ENCODE measurements at places on chromosomes 1 and 21. TPM values are rescaled to one million over a fixed set of nuclear protein-coding genes. Genes with fewer than 3 reads are reported as not detected.
A peak's percentile ranks its signal among the peaks of the same experiment; 100 is the strongest.

GRCh38 chr1:209208648-209209047 lies 374.9 kb upstream of the CAMK1G start:
- H3K27me3 ChIP-seq = no peaks in the 10 kb centered on the region
- no peaks in the 10 kb centered on the region for H3K36me3 ChIP-seq
- no peak overlapping the region for H3K27ac ChIP-seq
- H3K4me1 ChIP-seq = no peaks in the 10 kb centered on the region
- no peak overlapping the region for H3K4me3 ChIP-seq

DNA sequence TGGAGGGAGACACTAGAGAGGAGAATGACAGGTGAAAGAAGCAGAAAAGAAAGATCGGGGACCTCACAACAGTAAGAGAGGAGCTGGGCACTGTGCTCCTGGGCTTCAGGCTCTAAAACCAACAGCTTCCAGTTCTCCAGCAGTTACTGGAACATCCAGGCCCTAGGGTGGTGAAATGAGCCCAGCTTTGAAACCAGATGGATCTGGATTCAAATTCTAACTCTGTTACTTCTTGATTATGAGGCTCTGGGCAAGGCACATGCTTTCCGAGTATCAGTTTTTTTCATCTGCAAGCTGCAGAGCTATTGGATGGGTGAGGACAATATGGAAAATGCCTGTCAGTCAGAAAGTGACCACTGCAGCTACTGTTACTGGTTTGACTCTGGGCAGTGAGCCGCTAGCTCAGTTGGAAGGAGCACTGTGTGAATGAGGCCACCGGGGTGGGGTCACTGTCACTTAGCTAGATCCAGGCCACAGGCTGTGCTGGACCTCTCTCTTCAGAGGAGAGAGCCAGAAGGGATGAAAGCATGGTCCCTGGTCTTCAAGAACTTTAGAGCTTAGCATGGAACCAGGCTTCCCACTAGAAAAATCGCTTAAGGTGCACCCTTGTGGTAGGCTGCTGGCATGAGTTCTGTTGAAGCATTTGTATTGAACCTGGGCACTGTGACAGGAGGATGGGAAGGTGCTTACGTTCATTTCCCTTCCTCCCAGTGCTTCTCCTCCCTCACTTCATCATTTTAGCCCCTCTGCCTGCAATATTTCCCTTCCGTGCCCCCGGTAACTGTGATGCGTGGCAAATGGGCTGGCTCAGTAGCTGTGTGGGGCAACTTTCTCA lies 12.2 kb downstream of the PLEKHO1 start:
- H3K27ac ChIP-seq = peak overlapping the region; percentile 91
- peaks cover 17% of the 10 kb centered on the region for H3K4me1 ChIP-seq
- peak overlapping the region; percentile 38 for H3K4me3 ChIP-seq
- DNase-seq = no peak
- peaks cover 35% of the 10 kb centered on the region for H3K36me3 ChIP-seq

The ADAM30 gene
- not detected for total RNA-seq

The DYNLT5 gene
- 2.4 TPM for total RNA-seq

The MPL gene
- total RNA-seq = 0.35 TPM

- no peak overlapping the region for H3K4me3 ChIP-seq
- no peaks in the 10 kb centered on the region for H3K36me3 ChIP-seq
- no peak for DNase-seq
Observed at GRCh38 chr1:191901651-191902050, 256.6 kb upstream of the RGS18 start.

- no peaks in the 10 kb centered on the region for H3K27me3 ChIP-seq
- no peak for DNase-seq
- H3K27ac ChIP-seq = no peak overlapping the region
- no peaks in the 10 kb centered on the region for H3K36me3 ChIP-seq
- H3K4me1 ChIP-seq = peaks cover 4% of the 10 kb centered on the region
Observed at GRCh38 chr1:180555411-180555810, 3.4 kb upstream of the OVAAL start.

DNA sequence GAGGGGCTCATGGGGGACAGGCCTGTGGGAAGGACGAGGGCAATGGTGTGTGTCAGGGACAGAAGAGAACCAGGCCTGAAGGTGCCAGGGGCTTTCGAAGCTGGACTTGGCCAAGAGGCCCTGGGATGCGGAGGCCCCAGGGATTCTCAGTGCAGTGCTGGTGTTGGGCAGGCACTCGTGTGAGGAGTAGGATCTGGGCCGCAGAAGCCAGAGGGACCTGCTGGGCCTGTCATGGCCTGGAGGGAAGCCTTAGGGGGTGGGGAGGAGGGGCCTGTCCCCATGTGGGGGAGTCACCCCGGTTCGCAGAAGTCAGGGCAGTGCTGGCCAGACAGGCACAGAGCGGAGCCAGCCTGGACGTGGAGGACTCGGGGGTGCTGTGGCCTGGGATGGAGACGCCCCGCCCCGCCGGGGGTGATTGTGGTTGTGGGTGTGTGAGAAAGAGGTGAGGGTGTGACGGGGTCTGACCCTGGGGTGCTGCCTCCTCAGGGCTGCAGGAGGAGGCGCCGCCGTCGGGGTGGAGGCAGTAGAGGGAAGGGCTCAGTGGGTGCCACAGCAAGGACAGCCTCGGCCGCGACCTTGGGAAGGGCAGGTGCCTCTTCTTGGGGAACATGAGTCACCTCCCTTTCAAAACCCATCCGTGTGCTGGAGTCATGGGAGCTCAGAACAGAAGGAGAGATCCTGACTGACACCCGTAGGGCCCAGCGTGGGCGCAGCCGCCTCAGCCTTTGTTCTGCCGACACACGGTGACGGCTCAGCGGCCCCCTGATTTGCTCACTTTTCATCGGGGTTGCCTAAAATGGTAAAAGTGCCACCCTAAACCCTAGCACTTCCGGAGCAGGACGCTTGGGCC lies 33.9 kb downstream of the FAAP20 start:
- no peaks in the 10 kb centered on the region for H3K4me1 ChIP-seq
- H3K36me3 ChIP-seq = no peaks in the 10 kb centered on the region
- H3K27ac ChIP-seq = no peak overlapping the region
- no peaks in the 10 kb centered on the region for H3K27me3 ChIP-seq
- no peak for DNase-seq
- no peak overlapping the region for H3K4me3 ChIP-seq

- no peaks in the 10 kb centered on the region for H3K27me3 ChIP-seq
- DNase-seq = no peak
- H3K4me3 ChIP-seq = no peak overlapping the region
Observed at GRCh38 chr21:15676935-15677334, 52.8 kb upstream of the USP25 start.

DNA sequence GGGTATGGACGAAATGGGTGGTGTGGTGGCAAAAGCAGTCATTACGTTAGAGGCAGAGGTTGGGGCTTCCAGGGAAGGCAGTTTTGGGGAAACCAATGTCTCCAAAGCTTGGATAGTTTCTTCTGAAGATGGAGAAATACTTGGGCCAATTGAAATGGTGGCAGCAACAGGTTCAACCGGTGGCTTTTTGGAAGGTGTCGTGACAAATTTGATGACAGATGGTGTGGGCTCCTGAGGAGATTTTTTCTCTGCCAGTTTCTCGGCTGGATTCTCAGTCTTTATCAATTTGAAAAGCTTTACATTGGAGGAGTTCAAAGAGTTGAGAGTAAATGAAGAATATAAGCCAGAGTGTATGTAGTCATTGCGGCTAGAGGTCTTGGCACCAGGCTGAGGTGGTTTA lies 11.5 kb downstream of the ELK4 start:
- no peaks in the 10 kb centered on the region for H3K27me3 ChIP-seq
- peaks cover 12% of the 10 kb centered on the region for H3K4me1 ChIP-seq
- no peak overlapping the region for H3K4me3 ChIP-seq
- H3K27ac ChIP-seq = no peak overlapping the region

DNA sequence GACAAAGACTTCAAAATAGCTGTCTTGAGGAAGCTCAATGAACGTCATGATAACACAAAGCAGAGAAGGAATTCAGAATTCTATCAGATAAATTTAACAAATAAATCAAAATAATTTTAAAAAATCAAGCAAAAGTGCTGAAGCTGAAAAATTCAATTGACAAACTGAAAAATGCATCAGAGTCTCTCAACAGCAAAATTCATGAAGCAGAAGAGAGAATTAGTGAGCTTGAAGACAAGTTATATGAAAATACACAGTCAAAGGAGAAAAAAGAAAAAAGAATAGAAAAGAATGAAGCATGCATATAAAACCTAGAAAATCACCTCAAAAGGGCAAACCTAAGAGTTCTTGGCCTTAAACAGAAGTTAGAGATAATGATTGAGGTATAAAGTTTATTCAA lies 21.0 kb upstream of the UHMK1 start:
- H3K4me3 ChIP-seq = no peak overlapping the region
- no peaks in the 10 kb centered on the region for H3K27me3 ChIP-seq
- H3K4me1 ChIP-seq = no peaks in the 10 kb centered on the region
- no peak for DNase-seq

- no peaks in the 10 kb centered on the region for H3K36me3 ChIP-seq
- peaks cover 3% of the 10 kb centered on the region for H3K27me3 ChIP-seq
- H3K4me1 ChIP-seq = no peaks in the 10 kb centered on the region
- H3K4me3 ChIP-seq = no peak overlapping the region
- no peak for DNase-seq
Observed at GRCh38 chr1:31417148-31417547, 4.1 kb downstream of the SERINC2 start.

The ZBTB8B gene
- not detected for total RNA-seq

DNA sequence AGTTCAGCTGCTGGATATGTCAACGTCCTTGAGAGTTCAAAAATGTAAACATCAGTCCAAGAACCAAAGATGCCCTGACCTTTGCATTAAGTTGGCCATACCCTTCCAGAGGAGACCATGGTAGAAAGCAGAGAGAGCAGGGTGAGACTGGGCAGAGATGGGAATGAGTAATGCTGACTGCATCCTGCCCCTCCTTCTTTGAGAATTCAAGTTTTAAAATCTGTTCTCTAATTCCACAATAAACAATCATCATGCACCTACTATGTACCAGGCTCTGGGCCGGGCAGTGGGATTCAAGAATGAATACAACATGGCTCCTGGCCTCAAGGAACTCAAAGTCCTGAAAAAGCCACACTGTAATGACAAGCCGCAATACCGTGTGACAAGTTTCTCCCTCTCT lies 3.9 kb upstream of the HAO2 start:
- no peak for DNase-seq
- peaks cover 13% of the 10 kb centered on the region for H3K27me3 ChIP-seq
- no peaks in the 10 kb centered on the region for H3K4me1 ChIP-seq
- H3K36me3 ChIP-seq = no peaks in the 10 kb centered on the region

DNA sequence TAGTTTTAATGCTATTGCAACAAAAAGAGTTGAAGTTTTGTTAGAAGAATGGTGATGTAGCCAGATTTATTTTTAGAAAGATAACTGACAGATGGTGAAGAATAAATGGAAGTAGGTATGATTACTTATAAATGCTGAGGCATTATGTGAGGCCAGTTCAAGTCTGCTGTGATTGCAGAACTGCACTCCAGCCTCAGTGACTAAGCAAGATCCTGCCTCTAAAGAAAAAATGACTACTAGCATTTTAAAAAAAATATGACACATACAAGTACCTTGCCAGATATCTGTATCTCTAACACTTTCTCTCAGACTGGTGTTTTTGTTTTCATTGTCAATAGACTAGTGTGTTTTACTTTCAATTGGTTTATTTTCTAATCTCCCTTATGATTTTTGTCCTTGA lies 1242.4 kb upstream of the ADGRL4 start:
- no peaks in the 10 kb centered on the region for H3K36me3 ChIP-seq
- H3K4me3 ChIP-seq = no peak overlapping the region
- H3K27ac ChIP-seq = no peak overlapping the region
- H3K27me3 ChIP-seq = no peaks in the 10 kb centered on the region
- DNase-seq = no peak

The CDC42 gene
- total RNA-seq = 260 TPM

DNA sequence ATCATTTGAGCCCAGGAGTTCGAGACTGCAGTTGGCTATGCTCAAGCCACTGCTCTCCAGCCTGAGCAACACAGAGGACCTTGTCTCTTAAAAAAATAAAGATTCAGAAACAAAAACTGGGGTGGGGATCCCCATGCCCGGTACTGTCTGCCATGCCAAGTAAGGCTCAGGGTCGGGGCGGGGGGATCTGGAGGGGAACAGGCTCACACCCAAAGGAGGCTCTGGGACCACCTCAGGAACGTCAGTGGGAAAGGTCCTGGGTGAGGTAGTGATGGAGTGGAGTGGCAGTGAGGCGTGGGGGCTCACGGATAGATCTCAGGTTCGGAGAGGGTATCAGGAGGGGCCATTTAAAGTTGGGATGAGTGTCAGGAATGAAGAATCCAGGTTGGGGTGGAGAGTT lies 765 bp upstream of the S100A4 start:
- no peak overlapping the region for H3K27ac ChIP-seq
- H3K4me1 ChIP-seq = peaks cover 69% of the 10 kb centered on the region
- H3K27me3 ChIP-seq = no peaks in the 10 kb centered on the region
- H3K4me3 ChIP-seq = no peak overlapping the region

The SRRM1 gene
- 61.4 TPM for total RNA-seq

DNA sequence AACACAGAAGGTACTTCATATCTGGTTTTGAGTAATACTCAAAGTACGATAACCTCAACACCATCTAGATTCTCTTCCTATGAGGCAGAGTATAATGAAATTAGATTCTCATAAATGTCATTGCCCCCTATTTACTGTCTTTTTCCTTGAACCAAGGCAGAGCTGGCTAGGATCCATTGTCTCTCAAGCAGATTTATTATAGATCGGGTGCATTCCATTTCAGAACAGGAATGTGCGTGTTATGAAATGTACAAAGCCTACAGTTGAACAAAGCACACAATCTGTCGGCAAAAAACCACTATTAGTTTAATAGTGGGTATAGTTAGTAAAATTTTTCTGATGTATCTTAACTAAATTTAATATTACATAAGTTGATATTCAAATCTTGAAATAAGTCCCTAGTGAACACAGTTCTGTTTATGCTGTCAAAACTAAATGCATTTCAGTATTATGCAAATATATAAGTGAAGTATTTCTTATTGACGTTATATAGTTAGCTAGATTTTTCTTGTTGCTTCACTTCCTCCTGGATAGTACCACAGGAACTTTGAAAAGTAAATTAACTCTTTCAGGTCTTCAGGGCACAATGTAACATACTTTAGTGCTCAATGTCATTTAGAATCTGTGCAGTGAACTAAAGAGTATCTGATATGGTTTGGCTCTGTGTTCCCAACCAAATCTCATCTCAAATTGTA lies 92.1 kb downstream of the DDAH1 start:
- H3K4me1 ChIP-seq = peaks cover 3% of the 10 kb centered on the region
- H3K4me3 ChIP-seq = no peak overlapping the region
- no peaks in the 10 kb centered on the region for H3K27me3 ChIP-seq
- no peak overlapping the region for H3K27ac ChIP-seq

DNA sequence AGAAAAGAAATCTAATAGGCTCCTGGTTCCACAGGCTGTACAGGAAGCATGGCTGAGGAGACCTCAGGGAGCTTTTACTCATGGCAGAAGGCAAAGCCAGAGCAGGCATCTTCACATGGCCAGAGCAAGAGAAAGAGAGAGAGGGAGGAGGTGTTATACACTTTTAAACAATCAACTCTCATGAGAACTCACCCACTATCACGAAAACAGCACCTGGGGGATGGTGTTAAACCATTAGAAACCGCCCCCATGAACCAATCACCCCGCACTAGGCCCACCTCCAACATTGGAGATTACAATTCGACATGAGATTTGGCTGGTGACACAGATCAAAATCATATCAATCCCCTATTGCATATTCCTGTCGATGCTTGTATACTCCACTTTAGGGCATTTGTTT lies 93.5 kb downstream of the MRPL39 start:
- no peaks in the 10 kb centered on the region for H3K36me3 ChIP-seq
- H3K4me1 ChIP-seq = no peaks in the 10 kb centered on the region
- no peaks in the 10 kb centered on the region for H3K27me3 ChIP-seq
- H3K4me3 ChIP-seq = no peak overlapping the region

The EPS8L3 gene
- not detected for total RNA-seq

The RRP1B gene
- total RNA-seq = 16.1 TPM
